Activated T-cell treated with anti-CD3 and anti-CD28 coated beads, Interleukin-2, amount 50 U/mL, for 4 hours (primary cell): ENCODE measurements at places on chromosomes 1 and 21. TPM values are rescaled to one million over a fixed set of nuclear protein-coding genes. Genes with fewer than 3 reads are reported as not detected.

The FBXO2 gene
- total RNA-seq: 1.7 TPM

The NBPF3 gene
- 4.2 TPM for total RNA-seq

The TRIM67 gene
- not detected for total RNA-seq

The ZYG11A gene
- 0.13 TPM for total RNA-seq

The OR2M3 gene
- not detected for total RNA-seq

DNA sequence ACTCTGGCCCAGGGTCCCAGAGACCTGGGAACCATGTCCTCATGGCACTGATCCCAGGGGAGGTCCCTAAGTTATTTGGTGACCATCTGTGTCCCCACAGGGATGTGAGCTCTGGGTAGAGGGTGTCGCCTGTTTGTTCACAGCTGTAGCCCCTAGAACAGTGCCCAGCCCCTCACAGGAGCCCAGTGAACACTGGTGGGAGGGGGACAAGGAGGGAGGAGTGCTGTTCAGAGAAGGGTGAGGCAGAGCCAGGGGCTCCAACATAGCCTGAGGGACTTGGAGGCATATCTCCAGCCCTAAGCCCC lies 450.4 kb downstream of the MATN1 start:
- DNase-seq: no peak

- DNase-seq: no peak
Observed at GRCh38 chr1:117336088-117336817, 31.0 kb upstream of the MAN1A2 start.

DNA sequence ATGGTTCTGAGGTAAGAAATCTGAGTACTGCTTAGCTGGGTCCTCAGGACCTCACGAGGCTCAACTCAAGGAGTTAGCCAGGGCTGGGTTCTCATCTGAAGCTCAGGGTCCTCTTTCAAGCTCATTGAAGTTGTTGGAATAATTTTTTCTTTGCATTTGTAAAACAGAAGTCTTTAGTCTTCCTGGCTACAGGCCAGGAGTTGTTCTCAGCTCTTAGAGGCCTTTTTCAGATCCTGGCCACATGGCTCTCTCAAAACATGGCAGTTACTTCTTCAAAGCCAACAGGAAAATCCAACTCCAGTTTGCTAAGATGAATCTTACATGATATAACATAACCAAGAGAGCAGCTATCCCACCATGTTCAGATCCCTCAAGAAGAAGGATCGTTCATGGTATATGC lies 92.3 kb upstream of the CHODL start:
- no peak for DNase-seq

GRCh38 chr1:55589671-55590297 lies 374.6 kb upstream of the USP24 start:
- no peak for DNase-seq

- DNase-seq: peak; percentile 34
Observed at GRCh38 chr1:160711602-160712311, at the start of gene CD48. CD48 (minus strand) TSS chr1:160711822; CDS start chr1:160711763, 59 bp downstream.

DNA sequence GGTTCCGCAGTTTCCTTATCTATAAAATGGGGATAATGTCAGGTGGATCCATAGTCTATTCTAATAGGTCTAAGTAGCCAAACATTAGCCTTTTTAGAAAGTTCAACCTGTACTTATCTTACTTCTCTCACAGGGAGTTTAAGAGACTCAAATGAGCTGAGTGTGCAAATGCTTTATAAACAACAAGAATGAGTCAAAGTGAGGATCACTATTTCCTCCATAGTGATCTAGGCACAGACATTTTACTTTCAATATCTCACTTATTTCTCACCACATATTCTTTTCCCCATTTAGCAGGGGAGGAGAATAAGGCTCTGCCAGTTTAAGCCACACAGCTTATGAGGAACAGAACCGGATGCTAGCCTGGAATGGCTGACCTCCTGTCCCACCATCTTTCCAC lies 92.1 kb upstream of the LMO4 start:
- DNase-seq: no peak

- DNase-seq: no peak
Observed at GRCh38 chr21:37700641-37701202, 215.5 kb downstream of the KCNJ6 start.

GRCh38 chr1:9281071-9281827 lies 11.4 kb upstream of the SPSB1 start:
- no peak for DNase-seq

DNA sequence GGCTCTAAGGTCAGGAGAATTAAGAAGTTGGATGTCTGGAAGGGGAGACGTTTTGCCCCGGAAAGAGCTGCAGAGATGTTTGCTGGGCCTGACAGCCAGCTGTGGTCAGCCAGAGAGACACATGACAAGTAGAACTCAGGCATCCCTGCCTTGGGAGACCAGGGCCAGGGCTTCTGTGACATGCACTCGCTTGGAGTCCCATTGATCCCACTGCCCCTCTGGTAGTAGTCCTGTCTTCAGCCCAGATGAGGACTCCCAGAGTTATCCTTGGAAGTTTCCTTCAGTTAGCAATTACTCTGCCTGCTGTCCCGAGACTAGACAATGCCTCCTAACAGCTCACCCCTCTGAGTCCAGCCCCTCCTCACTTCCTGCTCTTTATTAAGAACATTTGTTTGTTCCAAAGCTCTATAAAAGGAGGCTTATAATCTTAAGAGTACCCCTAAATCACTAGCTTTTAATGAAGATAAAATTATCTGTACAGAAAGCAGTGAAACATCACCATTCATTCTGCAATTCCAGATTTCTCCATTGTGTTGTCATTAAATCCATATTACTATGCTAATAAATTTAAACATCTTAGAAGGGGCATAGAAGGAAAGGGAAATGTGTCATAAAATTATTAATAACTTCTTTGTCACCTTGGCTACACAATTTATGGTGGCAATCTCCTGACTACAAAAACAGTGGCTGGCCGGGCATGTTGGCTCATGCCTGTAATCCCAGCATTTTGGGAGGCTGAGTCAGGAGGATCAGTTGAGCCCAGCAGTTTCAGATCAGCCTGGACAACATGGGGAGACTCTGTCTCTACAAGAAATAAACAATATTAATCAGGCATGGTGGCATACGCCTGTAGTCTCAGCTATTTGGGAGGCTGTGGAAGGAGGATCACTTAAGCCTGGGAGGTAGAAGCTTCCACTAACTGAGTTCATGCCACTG lies 94.2 kb downstream of the KCNK1 start:
- no peak for DNase-seq

GRCh38 chr1:186044079-186044685 lies 310.0 kb downstream of the HMCN1 start:
- no peak for DNase-seq

DNA sequence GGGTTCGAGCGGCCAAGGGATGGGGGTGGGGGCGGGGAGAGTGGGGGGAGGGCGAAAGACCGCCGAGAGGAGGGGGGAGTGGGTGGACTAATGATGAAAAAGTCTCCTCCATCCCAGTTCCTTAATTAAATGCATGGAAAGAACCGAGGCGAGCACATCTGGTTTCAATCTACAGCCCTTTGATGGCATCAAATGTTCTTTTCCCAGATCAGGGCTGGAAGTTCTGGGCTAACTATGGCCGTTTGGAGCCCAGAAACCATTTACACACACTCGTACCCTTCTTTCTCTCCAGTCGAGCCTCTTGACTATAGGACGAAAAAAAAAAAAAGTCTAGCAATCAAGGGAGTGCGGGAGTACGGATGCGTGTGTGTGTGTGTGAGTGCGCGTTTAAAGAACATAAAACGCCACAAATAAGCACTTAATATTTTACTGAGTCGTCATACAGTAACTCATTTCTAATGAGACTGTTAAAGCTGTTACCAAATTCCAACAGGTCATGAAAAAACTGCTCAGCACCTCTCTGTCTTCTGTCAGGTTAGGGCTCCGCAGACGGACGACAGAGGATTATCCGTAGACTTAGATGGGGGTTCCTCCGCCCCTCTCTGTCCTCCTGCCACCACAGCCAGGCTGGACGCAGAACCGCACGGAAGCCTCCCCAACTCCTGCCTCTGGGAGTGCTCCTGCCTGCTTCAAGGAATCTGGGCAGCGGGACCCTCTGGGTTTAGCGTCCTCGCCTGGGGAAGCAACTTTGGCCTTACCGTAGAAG lies 2.1 kb upstream of the PRRX1 start:
- DNase-seq: no peak

DNA sequence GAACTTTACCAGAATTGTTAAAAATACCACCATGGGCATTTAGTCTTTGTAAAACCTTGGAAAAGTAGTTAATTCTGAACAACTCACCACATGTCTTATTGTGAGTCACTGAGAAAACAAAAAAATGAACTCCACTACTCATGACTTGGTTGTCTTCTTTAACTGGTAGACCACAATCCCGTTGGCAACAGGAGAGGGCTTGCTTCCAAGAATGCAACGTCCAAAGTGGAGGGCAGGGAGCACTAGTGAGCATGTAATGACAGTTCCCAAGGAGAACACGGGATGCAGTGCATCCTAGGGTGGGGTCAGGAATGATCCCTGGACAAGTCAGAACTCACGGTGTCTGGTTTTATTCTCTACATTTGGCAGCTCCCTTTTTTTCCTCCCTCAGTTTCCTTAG lies 15.2 kb upstream of the HMCN1 start:
- DNase-seq: no peak

GRCh38 chr21:33036430-33037162 lies 10.9 kb downstream of the OLIG2 start:
- DNase-seq: no peak

DNA sequence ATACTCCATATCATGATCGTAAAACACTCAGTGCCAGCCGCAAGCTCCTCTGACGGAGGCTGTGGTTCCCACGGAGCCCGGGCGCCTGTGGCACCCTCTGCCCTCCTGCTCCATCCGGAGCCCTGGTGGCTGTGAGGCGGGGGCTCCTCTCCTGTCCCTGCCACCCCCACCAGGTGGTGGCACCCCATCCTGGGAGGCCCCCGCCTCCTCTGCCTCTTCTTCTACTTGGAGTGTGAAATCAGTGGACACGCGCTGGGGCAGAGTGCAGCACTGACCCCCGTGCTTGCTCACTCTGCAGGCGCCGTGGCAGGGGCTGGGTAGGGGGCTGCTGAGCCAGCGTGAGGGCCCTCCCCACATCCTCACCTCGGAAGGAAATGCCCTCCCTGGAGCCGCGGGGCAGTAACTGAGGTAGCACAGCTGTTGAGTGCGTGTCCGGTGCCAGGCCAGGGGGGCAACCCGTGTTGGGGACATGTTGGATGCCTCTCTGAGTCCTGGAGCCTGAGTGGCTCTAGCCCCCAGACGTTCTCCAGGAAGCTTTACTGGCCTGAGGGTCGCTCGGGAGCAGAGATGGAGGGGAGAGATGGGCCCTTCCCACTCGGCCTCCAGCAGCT lies 58.7 kb upstream of the ABCG1 start:
- no peak for DNase-seq

- no peak for DNase-seq
Observed at GRCh38 chr1:213104604-213105003, 53.6 kb downstream of the RPS6KC1 start.

GRCh38 chr1:44129616-44130500 lies 11.2 kb downstream of the KLF17 start:
- DNase-seq: no peak

GRCh38 chr1:41806472-41807155 lies 112.1 kb downstream of the HIVEP3 start:
- DNase-seq: peak; percentile 70

- DNase-seq: no peak
Observed at GRCh38 chr1:29303201-29304024, 67.1 kb downstream of the PTPRU start.

GRCh38 chr1:32406629-32407111 lies 12.4 kb upstream of the BSDC1 start:
- no peak for DNase-seq

DNA sequence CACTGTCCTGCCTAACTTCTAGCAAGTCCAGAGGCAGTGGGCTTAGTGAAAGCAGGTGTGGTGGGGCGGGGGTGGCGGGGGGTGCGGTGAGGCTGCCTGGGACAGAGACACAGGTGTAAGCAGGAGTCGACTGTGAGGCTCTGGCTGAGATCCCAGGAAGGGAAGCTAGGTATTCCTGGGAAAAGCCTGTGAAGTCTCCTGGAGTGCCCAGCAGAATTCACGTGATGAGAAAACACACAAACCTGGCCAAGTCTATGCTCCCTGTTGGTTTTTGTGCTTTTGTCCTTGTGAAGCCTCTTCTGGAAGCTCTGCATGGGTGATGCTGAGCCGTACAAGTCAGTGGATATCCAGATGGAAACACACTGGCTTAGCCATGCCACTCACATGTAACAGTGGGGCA lies 5.3 kb downstream of the GALNT2 start:
- no peak for DNase-seq

GRCh38 chr1:194602184-194602583 lies 1415.8 kb upstream of the B3GALT2 start:
- no peak for DNase-seq

DNA sequence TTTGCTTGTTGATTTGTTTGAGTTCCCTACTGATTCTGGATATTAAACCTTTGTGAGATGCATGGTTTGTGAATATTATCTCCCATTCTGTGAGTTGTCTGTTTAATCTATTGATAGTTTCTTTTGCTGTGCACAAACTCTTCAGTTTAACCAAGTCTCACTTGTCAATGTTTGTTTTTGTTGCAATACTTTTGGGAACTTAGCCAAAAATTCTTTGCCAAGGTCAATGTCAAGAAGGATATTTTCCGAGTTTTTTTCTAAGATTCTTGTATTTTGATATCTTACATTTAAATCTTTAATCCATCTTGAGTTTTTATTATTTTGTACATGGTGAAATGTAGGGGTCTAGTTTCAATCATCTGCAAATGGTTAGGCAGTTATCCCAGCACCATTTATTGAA lies 1230.7 kb upstream of the NCAM2 start:
- DNase-seq: no peak
